Upper lobe of left lung (tissue), 6 donors: ENCODE measurements at places on chromosomes 1 and 21.

GRCh38 chr21:32562915-32563314, 22.4 kb downstream of the TCP10L start:
- no peak for DNase-seq

GRCh38 chr1:97464305-97464704, 456.5 kb downstream of the DPYD start:
- DNase-seq = no peak

DNA sequence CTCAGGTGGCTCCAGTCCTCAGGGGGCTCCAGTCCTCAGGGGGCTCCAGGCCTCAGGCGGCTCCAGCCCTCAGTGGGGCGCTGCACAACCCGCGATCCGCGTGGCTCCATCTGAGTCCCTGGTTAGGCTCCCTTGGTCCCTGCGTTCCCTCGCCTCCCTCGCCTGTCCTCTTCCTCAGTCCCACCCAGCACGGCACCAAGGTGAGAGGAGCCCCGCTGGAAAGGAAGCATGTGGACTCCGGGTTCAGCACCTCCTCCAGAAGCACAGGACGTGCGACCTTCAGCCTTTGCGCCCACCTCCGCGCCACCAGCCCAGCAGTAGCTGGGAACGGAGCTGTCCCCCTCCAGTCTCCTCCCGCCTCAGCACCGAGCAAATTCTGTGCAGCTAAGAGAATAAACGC, 8.1 kb upstream of the OR2M5 start:
- DNase-seq = no peak

DNA sequence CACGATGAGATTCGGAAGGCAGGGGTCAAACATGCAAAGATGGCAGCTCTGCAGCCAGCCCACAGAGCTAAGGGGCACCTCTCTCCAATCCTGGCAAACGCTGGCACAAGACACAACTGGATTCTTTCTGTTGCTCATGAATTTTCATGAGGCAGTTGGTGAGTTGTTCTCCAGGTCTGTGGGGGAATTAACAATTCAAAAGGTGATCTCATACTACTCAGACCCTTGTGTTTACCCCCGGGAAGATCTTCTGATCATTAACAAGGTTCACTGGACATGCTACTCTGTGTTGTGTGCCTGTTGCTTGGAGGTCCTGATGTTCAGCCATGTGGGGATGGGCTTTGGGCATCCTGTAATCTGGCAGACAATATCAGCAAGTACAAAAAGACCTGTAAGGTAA, 128.9 kb downstream of the HHAT start:
- DNase-seq = no peak

GRCh38 chr1:6123083-6123482, 57.0 kb downstream of the CHD5 start:
- DNase-seq = no peak

DNA sequence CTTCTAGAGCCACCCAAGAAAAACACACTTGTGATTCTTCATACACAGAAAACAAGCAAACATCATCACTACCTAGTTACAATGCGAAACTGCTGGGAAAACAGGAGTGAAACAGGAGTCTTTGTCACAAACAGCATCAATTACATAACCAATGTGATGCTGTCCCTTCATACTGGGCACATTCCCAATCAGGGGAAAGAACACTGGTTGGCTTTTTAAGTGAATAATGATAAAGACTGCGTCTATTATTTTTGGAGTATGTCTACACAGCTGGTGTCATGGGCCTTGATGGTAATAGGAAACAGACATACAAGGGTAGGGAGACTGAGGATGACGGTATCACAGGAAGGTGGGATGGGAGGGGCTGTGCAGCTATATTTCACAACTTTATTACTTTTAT, 43.3 kb downstream of the SIPA1L2 start:
- no peak for DNase-seq

GRCh38 chr1:245090491-245091090, 64.2 kb upstream of the KIF26B start:
- no peak for DNase-seq

GRCh38 chr21:28910280-28910887, 82.3 kb downstream of the LTN1 start:
- no peak for DNase-seq

DNA sequence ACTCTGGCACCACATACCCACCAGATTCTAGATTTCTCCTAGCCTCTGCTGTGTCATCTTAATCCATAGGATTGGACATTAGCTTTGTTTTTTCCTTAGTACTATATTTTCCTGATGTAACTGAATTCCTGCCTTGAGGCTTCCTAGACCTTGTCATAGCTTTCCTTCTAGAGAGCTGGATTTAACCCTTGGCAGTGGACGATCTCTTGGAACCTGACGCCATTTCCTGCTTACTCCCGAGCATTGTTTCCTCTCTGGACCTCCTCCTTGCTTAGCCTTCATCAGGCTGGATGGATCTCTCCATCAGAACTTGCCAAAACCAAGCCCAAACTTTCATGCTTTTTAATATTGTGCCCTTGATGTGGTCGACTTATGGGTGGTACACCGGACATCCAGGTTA, 1.5 kb downstream of the APOBEC4 start:
- no peak for DNase-seq

- no peak for DNase-seq
Measured at GRCh38 chr21:34313116-34313515, 50.7 kb upstream of the KCNE2 start.

DNA sequence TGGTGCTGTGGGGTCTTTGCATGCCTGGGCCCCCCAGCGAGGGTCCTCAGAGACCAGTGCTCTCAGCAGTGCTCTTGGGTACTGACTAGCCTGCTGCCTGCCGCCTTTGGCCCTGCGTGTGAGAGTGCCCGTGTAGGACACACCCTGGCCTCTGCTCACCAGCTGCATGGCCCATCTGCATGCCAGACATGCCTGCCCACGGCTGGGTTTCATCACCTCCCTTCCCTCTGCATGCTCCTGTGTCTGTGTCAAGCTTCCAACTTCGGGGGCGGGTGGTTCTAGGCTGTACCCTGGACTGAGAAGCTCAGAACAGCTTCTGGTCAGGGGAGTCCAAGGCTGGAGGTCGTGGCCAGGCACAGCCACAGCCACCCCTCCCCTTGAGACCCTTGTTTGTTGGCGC, 56.9 kb downstream of the PTPRF start:
- peak; percentile 32 for DNase-seq

GRCh38 chr1:47388891-47389238, 27.2 kb upstream of the FOXE3 start:
- peak; percentile 57 for DNase-seq

DNA sequence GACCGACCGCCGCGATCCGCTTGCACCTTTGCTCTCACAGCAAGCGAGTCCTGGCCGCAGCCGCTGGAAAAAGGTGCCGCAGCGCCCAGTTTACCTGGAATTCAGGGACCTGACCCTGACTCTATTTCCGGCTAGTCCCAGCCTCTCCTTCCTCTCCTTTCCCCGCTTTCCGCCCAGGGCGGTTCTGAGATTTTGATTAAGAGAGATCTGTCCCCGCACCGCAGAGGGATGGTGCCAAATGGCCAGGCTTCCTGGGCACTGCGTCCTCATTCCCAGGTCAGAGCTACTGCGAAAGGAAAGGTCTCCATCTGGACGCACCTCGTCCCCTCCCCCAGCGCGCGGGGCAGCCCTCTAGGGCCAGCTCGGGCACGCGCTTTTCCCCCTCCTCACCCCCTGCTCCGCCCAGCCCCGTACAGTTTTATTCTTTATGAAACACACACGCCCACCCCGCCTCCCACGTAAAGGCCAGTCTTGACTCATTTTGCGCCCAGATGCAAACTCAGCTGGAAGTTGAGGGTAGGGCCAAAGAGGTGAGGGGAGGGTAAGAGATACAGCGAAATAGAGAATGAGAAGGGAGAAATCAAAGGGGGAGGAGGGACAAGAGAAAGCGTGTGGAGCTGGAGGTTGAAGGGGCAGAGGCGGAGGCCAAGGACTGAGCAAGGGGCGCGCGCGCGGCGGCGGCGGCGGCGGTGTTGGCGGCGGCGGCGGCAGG, 411.8 kb upstream of the ESRRG start:
- no peak for DNase-seq

GRCh38 chr21:41241341-41241740, 73.4 kb downstream of the BACE2 start:
- no peak for DNase-seq
